ENCODE measurements at places on chromosomes 4 and X. TPM values are rescaled to one million over a fixed set of nuclear protein-coding genes. Genes with fewer than 3 reads are reported as not detected.
A peak's percentile ranks its signal among the peaks of the same experiment; 100 is the strongest.

The ADH1A gene
- total RNA-seq, result not detected

GRCh38 chr4:2800691-2801596 lies 8.1 kb downstream of the SH3BP2 start:
- peaks cover 30% of the 10 kb centered on the region for H3K4me1 ChIP-seq
- H3K27me3 ChIP-seq, result no peaks in the 10 kb centered on the region
- DNase-seq, result peak; percentile 80

The TSPAN7 gene
- total RNA-seq, result 167 TPM

GRCh38 chr4:136412708-136413107 lies 1119.6 kb downstream of the PCDH18 start:
- no peaks in the 10 kb centered on the region for H3K36me3 ChIP-seq
- H3K27ac ChIP-seq, result no peak overlapping the region
- no peak overlapping the region for H3K4me3 ChIP-seq
- no peaks in the 10 kb centered on the region for H3K4me1 ChIP-seq
- no peak for DNase-seq

DNA sequence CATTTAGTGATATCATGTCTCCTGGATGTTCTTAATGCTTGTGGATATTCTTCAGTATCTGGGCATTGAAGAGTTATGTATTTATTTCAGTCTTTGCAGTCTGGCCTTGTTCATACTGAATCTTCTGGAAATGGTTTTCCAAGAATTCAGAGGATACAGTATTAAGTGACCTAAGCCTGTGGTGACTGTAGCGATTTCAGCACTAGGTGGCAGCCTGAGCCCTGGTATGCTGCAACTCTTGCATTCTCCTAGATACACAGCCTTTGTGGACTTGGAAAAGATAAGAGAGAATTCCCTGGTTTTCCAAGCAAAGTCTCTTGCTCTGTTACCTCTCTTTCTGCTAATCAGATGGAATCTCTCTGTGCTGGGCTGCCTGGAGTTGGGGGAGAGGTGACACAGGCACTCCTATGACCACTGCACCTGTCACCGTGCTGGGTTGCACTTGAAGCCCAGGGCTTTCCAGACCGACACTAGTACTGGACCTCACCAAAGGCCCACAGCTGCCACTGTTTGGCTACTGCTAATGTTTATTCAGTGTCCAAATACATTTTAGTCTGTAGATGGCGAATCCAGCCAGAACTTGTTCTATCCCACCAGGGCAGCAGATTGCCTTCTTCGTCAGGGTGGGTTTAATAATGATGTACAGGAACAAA lies 19.3 kb upstream of the SPIN2A start:
- no peaks in the 10 kb centered on the region for H3K36me3 ChIP-seq
- no peak overlapping the region for H3K4me3 ChIP-seq
- DNase-seq, result peak; percentile 22
- H3K4me1 ChIP-seq, result no peaks in the 10 kb centered on the region

DNA sequence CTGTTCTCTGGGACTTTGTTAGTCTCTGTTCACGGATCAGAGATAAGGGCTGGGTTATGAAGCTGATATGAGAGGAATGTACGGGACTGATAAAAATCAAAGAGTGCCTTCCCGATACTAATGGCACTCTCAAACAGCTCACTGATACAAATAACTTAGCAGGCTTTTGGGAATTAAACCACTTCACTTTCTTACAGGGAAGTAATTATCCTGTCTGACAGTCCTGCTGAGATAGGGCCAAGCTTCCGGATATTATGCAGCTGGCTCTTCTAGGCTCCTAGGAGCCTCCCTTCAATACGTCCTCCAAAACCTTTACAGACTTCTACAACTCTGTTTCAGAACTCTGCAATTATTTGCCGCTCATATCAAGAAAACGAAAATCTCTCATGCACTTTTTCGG lies 418.0 kb downstream of the NLGN4X start:
- no peak overlapping the region for H3K4me3 ChIP-seq
- no peaks in the 10 kb centered on the region for H3K27me3 ChIP-seq
- no peaks in the 10 kb centered on the region for H3K36me3 ChIP-seq
- no peak for DNase-seq
- H3K27ac ChIP-seq, result no peak overlapping the region

- no peak overlapping the region for H3K4me3 ChIP-seq
- DNase-seq, result peak; percentile 13
- no peak overlapping the region for H3K27ac ChIP-seq
- no peaks in the 10 kb centered on the region for H3K27me3 ChIP-seq
Observed at GRCh38 chrX:65720381-65720964, 53.0 kb downstream of the MSN start.

The HSD17B11 gene
- total RNA-seq, result 123 TPM

GRCh38 chr4:206054-206453 lies 81.8 kb downstream of the ZNF718 start:
- H3K4me3 ChIP-seq, result no peak overlapping the region
- H3K4me1 ChIP-seq, result no peaks in the 10 kb centered on the region
- DNase-seq, result no peak
- no peaks in the 10 kb centered on the region for H3K36me3 ChIP-seq
- no peak overlapping the region for H3K27ac ChIP-seq
- H3K27me3 ChIP-seq, result no peaks in the 10 kb centered on the region

- H3K36me3 ChIP-seq, result no peaks in the 10 kb centered on the region
- no peak for DNase-seq
- no peaks in the 10 kb centered on the region for H3K4me1 ChIP-seq
- no peak overlapping the region for H3K4me3 ChIP-seq
- no peak overlapping the region for H3K27ac ChIP-seq
Observed at GRCh38 chr4:148934926-148935578, 492.8 kb upstream of the NR3C2 start.

DNA sequence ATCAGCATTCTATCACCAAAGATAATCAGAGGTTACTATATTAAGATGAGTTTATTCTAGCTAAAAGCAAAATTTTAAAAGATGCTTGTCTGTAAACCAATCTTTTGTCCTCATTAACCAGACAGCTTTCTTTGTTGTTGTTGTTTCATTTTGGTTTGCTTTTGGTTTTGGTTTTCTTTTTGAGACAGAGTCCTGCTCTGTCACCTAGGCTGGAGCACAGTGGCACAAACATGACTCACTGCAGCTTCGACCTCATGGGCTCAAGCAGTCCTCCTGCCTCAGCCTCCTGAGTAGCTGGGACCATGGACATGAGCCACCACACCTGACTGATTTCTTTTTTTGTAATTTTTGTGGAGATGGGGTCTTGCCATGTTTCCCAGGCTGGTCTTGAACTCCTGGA lies 102.9 kb downstream of the COX18 start:
- no peak for DNase-seq
- no peaks in the 10 kb centered on the region for H3K4me1 ChIP-seq
- H3K36me3 ChIP-seq, result no peaks in the 10 kb centered on the region
- no peaks in the 10 kb centered on the region for H3K27me3 ChIP-seq

DNA sequence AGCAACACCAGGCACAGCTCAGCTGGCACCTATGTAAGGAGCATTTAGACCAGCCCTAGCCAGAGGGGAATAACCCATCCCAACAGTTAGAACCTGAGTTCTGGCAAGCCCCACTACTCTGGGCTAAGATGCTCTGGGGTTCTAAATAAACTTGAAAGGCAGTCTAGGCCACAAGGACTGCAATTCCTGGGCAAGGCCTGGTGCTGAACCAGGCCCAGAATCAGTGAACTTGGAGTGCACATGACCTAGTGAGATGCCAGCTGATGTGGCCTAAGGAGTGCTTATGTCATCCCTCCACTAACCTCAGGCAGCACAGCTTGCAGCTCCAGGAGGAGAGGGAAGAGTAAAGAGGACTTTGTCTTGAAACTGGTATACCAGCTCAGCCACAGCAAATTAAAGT lies 7.6 kb upstream of the PRRG3 start:
- H3K27me3 ChIP-seq, result peaks cover 8% of the 10 kb centered on the region
- no peak overlapping the region for H3K27ac ChIP-seq
- DNase-seq, result no peak
- no peaks in the 10 kb centered on the region for H3K36me3 ChIP-seq
- H3K4me3 ChIP-seq, result no peak overlapping the region

DNA sequence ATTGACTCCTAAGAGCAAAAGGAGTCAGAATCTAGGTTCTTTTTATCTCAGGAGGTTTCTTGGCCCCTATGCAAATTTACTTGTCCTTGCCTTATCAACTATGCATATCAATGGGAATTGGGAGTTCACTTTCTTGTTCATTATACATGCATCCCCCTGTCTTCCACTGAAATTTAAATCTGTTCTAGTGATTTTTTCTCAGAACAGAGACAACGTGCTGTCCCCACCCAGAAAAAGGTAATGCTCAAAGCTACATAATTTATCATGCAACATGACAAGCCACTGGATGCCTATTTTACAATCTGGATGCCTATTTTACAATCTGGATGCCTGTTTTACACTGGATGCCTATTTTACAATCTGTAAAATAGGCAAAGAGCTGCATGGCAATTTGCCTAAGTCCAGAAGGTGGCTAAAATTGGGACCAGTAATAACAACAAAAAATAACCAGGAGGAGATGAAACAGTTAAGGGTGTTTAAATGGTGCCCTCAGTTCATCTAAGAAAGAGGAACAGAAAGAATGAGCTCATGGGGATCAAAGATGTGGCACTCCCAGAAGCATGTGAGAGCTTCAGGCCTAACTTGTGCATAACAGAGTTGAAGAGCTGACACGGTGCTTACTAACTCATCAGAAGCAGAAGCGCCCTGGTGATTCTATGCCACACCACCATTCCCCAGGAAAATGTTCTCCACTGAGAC lies 537.8 kb upstream of the BOD1L1 start:
- no peak for DNase-seq
- H3K4me1 ChIP-seq, result no peaks in the 10 kb centered on the region
- no peaks in the 10 kb centered on the region for H3K27me3 ChIP-seq
- H3K36me3 ChIP-seq, result no peaks in the 10 kb centered on the region
- H3K27ac ChIP-seq, result no peak overlapping the region

The LONRF3 gene
- total RNA-seq, result 9.4 TPM

- no peaks in the 10 kb centered on the region for H3K4me1 ChIP-seq
- no peaks in the 10 kb centered on the region for H3K27me3 ChIP-seq
- no peak overlapping the region for H3K4me3 ChIP-seq
- no peak overlapping the region for H3K27ac ChIP-seq
- no peak for DNase-seq
- H3K36me3 ChIP-seq, result no peaks in the 10 kb centered on the region
Observed at GRCh38 chrX:2665387-2666304, 25.4 kb upstream of the CD99 start.

The AREG gene
- not detected for total RNA-seq

The TMEM35A gene
- 1.3 TPM for total RNA-seq

The WWC2 gene
- total RNA-seq, result 14.1 TPM

The UGT2B10 gene
- not detected for total RNA-seq

Measured in adrenal gland (tissue), 19 donors.